ENCODE measurements at places on chromosomes 7 and 10.

DNA sequence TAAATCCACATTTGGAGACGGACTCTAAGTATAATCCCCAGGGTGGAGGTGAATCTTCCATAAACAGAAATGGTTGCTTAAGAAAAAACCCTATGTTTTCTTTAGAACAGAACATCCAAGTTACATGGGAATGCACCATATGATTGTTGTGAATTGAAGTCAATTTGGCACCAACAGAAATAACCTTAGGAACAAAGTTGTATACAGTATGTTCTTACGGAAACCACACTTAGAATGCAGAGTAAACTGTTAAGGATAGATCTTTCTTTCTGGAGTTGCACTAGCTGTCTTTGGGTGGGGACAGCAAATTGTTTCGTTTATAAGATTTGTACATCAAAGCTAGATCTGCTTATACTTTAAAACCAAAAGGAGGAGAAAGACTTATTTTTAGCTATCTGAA, 316.4 kb downstream of the PTEN start:
- DNase-seq, result no peak

DNA sequence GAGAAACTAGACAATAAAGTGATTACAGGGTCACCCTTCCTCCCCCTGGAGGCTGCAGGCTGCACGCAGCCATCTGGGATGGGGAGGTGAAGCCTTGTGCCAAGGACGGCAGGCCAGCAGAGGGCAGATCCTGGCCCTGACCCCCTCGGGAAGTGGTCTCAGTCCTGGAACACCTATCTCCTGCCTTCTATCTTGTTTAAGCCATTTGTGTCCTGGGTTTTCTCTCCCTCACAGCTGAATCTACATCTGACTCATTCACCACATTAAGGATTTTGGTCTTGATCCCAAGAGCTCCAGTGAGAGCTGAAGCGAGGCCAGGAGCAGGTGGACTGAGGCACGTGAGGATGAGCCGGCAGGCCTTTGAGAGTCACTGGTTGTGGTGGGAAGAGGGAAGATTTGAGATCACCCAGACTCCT, 16.4 kb upstream of the PARP12 start:
- DNase-seq, result no peak

DNA sequence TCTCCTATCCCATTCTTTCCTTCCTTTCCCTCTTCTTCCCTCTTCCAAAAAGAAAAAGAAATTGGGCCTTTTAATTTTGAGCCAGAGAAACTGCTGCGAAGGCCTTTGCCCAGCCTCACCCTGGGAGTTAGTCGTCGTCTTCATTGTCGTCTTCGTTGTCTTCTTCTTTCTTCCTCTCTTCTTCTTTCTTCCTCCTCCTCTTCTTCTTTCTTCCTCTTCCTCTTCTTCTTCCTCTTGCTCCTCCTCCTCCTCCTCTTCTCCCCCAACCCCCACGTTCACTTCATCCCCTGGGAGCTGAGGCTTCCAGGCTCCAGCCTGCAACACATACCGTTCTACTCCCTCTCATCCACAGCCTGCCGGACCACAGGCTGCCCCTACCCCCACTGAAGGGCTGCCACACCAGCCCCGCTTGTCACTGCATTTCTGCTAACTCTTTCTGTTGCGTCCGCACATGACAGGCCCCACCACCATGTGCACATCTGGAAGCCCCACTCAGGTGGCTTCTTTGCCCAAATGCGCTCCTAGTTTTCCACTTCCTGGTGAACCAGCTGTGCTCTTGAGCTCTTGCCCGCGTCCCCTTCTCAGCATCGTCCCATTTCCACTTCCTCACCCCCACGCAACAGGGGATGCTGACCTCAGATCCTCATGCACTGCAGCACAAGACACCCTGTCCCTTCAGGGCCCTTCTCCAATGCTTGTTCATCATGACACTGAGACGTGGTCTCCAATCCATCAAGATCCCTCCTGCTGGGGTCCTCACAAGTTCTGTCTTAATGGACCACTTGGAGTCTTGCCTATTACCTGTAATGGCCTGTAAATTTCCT, 94.9 kb upstream of the SH2B2 start:
- no peak for DNase-seq

GRCh38 chr7:98396768-98397167, 4.1 kb downstream of the BAIAP2L1 start:
- no peak for DNase-seq

GRCh38 chr7:103805346-103805745, 184.1 kb downstream of the RELN start:
- no peak for DNase-seq

- DNase-seq, result no peak
These were observed 5.3 kb downstream of the CALCR start for GRCh38 chr7:93569189-93569588.

DNA sequence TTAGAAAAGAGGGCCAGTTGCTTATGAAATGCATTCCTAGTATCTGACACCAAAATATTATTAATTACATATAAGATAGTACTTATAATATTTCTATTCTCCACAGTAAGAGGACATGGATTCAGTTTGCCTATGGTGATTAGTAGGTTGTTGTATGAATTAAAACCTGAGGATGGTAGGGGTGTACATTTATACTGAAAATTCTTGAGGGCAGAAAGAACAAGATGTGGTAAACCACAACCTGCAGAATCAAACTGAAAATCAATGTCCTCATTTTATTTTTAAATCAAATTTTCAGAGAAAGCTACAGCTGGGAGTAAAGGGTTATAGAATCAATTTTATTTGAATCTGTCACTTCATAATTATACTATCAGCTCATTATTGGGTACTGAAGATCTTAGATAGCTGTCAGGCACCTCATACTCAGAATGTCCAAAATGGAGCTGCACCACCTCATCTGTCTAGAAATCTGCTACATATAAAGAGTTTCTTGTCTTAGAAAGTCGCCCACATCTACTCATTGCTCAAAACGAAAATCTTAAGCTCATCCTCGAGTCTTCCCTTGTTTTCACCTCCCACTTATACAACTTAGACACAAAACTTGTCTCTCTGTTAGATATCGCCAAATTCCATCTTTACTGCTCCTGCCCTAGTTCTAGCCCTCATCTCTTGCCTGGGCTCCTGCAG, 65.4 kb downstream of the MYO3A start:
- no peak for DNase-seq

- no peak for DNase-seq
These were observed 577.5 kb downstream of the INHBA start for GRCh38 chr7:41125343-41125742.

GRCh38 chr7:129368389-129368986, 65.7 kb upstream of the STRIP2 start:
- DNase-seq, result peak; percentile 17

GRCh38 chr7:51973939-51974338, 657.3 kb upstream of the COBL start:
- DNase-seq, result no peak

DNA sequence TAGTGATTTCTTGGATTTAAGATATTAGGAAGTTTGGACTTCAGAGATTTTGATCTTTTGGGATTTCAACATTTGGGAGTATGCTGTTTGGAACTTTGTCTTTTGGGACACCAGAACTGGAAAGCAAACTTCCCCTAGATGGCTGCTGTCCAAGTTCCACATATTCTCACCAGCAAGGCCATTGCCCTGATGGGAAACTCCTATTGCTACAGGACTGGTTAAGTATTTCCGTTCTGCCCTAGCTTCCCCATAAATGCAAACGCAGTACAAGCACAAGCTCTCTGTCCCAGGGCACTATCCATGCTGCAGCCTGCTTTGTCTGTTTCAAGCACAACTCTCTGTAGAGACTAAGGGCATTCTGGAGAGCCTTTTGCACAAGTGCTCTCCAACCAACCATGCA, 79.3 kb upstream of the SLC25A13 start:
- DNase-seq, result no peak

- DNase-seq, result no peak
These were observed 19.9 kb downstream of the SPAG6 start for GRCh38 chr10:22365233-22365632.

DNA sequence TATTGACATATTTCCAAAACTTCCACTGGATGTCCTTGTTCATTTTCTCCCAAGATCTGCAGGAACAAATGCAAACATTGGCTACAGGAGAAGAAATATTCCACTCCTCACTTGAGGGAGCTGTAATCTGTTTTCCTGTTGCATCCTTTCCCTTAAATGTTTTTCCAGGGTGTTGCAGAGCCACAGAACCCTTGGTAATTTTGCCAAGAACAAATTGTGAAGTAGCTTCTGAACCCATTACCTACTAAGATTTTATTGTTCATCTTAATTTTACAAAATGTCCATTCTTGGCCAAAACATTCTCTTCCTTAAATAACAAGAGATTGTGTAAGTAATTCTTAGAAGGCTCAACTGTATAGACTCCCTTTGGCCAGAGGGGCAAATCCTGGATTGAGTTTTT, 177.0 kb downstream of the GNAT3 start:
- no peak for DNase-seq

GRCh38 chr10:34078745-34079470, 736.2 kb downstream of the PARD3 start:
- DNase-seq, result no peak

GRCh38 chr10:69065406-69066361, 22.2 kb upstream of the SRGN start:
- DNase-seq, result peak; percentile 74

- no peak for DNase-seq
These were observed 18.9 kb upstream of the NRBF2 start for GRCh38 chr10:63114031-63114814.

DNA sequence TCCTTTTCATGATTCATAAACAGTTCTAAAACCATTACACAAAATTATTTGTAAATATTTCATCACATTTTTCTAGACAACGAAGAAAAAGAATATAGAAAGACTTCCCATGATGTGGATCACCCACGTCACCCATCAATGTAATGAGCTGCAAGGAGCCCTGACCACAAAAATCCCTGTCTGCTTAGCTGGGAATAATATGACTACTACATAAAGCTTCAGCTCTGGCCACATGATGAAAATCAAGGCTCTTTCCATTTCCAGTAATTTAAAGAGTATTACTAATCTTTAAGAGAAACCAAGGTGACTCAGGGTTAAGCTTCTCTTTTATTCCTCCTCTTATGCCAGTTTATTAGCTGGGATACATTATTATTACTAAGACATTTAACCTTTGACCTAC, 180.8 kb upstream of the CACNA2D1 start:
- no peak for DNase-seq

DNA sequence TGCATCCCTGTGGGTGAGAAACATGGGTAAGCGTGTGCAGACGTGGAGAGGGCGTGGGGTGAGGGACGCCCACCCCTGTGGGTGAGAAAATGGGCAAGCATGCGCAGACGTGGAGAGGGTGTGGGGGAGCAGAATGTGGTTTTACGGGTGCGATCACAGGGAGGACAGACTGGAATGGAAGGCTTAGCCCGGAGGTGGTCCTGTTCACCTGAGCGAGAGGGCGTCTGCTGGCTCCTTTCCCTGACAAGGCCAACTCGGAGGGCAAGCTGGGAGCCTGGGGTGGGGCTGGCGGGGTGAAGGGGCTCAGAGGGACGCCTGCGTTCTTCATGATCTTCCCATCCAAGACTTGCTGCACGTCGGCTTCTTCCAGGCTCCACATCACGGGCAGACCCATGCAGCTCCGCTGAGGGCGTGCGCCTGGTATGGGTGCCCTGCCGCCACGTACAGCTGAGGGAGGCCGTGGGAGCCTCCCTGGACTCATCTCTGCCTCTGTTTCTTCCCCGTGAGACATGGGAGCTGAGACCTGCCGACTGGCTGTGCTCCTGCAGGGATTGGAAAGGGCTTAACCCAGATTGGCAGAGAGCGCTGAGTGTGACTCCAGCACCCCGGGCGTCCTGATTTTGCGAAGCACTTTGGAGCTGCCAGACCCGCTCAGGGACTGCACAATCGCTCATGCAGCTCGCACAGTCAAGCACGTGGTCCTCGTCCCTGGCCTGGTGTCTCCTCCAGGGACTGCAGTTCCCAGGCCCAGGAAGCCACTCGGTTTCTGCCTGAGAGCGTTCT, 74.3 kb upstream of the SHH start:
- no peak for DNase-seq

- DNase-seq, result no peak
These were observed 127.8 kb downstream of the SH3PXD2A start for GRCh38 chr10:103727546-103727963.

GRCh38 chr7:30968294-30968693, 4.5 kb downstream of the GHRHR start:
- no peak for DNase-seq

- DNase-seq, result no peak
These were observed 266.6 kb downstream of the HDAC9 start for GRCh38 chr7:18762189-18762588.

GRCh38 chr10:77494327-77494726, 143.3 kb downstream of the KCNMA1 start:
- no peak for DNase-seq

GRCh38 chr7:101102026-101102425, 16.7 kb downstream of the TRIM56 start:
- no peak for DNase-seq

DNA sequence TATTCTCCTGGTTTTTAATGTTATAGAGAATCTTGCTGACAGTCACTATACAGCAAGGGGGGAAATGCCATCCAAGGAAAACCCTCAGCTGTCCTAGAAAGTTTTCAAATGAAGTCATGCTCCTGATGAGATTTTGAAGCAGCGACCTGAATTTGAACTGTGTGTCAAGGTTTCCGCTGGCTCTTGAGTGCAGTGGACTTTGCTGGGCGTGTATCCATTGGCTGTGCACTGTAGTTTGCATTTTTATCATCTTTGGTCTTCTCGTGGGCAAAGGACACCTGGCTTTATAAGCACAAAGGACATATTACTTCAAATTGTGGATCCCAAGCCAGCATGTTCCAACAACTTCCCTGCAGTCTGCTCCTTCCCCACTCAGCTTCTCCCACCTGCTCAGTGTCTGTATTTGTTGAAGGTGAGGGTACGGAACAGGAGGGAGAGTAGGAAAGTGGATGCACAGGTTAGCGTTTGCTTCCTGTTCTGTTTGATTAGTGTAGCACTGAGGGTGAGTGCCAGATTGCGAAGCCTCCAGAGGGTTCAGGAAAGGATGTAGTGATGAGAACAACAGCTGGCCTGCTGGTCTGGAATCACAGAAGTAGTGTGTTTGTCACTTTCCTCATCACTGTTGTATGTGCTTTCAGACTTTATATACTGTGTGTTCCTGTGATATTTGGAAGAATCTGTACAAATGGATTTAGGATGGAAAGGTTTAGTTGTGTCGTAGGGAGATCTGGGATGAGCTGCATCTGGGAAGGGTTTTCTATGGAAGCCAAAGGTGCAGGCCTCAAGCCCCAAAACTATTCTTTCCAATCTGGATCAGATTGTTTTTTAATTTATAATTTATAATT, 204.8 kb downstream of the BMPER start:
- DNase-seq, result no peak

DNA sequence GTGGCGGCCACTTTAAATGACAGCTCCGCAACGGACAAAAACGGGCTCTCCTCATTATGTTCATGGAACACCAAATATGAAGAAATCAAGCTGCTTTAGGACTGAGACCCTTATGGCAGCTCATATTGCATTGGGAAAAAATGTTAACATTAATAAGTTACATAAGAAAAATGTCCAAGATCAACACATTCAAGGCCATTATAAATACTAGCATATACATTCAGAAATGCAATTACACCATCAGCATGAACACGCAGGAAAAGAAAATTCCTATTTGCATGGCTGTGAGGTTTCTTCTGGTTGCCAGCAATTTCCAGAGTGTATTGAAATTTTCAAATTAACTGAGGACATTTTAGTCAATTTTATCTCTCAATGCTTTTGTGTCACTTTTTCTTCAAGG, 374.1 kb upstream of the NRP1 start:
- no peak for DNase-seq
